ENCODE measurements at places on chromosomes 3 and 15.

- DNase-seq, result no peak
Observed at GRCh38 chr3:54625805-54626787, 301.8 kb downstream of the LRTM1 start.

GRCh38 chr3:143436231-143436930 is 316.8 kb downstream of the CHST2 start:
- no peak for DNase-seq

DNA sequence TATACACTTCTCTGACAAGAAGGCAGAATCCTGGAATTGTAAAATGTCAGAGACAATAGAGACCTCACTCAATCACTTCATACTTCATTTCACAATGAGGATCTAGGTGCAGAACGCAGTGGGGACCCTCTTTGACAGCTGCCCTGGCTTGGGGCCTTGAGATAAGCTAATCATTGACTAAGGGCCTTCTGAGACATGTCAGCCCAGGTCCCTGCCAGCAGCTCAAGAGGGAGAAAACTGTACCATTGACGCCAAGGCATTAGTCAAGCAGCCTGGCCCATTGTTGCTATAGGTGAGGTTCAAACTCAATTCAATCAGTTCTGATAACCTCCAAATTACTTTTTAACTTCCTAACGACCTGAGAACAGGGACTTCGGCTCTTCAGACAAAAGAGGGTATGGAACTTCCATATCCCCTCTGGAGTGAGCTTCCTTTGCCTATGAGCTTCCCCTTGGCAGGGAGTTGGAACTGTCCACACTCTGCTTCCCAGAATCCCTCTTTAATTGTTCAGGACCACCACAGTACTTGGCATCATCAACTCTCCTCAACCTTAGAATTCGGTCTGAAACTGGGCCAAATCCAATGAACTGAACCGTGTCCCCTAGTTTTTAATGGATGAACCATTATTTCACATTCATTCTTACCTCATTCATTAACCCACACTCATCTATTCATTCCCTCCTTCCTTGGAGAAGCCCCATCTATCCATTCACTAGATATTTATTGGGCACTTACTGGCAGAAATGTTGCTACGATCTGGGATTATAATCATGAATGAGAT is 1.5 kb upstream of the CYP8B1 start:
- no peak for DNase-seq

- no peak for DNase-seq
Observed at GRCh38 chr3:66107855-66108254, 69.1 kb upstream of the MAGI1 start.

- DNase-seq, result no peak
Observed at GRCh38 chr3:159032311-159032710, 230.5 kb downstream of the MFSD1 start.

- DNase-seq, result no peak
Observed at GRCh38 chr3:47850564-47851410, 47.8 kb downstream of the DHX30 start.

DNA sequence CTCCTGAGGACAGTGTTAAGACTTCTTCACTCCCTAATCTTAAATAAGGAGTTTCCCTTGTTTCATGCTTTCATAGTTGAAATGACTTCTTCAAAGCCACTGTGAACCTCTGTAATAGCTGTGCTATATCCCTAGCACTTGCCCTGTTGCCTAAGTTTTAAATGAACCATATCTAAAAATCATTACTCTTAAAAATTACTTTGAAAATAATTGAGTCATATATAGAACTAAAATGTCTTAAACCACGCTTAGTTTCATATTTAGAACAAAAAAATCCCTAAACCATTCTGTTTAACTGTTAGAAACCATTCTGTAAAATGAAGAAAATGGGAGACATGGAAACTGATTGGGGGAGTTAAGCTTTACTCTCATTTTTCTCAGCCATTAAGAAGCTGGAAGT is 29.8 kb downstream of the DNAJC19 start:
- DNase-seq, result no peak

DNA sequence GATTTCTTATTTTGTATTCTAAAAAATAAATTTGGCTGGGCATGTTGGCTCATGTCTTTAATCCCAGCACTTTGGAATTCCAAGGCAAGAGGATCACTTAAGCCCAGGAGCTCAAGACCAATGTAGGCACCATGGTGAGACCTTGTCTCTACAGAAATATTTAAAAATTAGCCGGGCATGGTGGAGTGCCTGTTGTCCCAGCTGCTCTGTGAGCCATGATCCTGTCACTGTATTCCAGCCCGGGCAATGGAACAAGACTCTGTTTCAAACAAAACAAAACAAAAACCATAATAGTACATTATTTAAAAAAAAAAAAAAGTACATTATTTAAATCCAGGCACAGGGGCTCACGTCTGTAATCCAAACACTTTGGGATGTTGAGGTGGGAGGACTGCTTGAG is 5.5 kb upstream of the RTF1 start:
- no peak for DNase-seq

- no peak for DNase-seq
Observed at GRCh38 chr15:48313216-48313615, 18.0 kb upstream of the DUT start.

DNA sequence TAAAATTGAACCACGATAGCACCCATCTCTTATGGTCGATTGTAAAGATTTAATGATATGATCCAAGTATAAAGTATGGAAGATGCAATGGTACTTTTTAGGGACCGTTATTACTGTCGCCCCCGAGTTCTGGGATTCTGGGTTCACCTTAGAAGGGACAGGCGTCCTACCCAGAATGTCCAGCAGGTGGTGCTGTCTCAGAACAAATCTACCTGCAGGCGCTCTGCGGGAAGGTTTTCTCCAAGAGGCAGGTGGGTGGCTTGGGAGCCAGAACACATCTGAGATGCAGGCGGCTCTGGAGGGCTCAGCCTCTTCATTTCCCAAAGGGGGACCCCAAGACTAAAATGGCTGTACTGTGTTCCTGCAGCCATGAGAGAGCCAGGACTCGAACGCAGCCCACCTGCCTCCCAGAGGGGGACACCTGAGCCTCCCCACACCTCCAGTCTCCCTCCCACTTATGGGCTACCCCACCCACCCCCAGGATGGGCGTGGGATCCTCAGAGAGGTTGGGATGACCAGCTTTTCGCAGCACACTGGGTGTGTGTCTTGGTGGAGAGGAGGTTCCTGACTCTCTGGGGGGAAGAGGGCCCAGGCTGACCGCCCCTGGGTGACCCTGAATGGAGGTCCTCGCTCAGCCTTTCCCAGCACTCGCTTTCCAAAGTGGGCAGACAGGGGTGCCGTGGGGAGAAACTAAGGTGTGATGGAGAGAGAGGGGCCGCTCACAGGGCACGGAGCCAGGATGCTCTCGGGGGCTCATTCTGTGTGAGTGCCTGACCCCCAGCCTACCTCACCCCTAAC is 28.1 kb upstream of the CORO2B start:
- peak; percentile 49 for DNase-seq

GRCh38 chr3:50382722-50383121 is 23.4 kb upstream of the TMEM115 start:
- DNase-seq, result no peak

- no peak for DNase-seq
Observed at GRCh38 chr3:72142028-72142427, 357.1 kb upstream of the PROK2 start.

GRCh38 chr3:108124337-108125152 is 33.7 kb upstream of the CD47 start:
- no peak for DNase-seq

- DNase-seq, result no peak
Observed at GRCh38 chr3:29255854-29256696, 24.8 kb upstream of the RBMS3 start.

- no peak for DNase-seq
Observed at GRCh38 chr3:188589071-188589470, 435.1 kb downstream of the LPP start.

DNA sequence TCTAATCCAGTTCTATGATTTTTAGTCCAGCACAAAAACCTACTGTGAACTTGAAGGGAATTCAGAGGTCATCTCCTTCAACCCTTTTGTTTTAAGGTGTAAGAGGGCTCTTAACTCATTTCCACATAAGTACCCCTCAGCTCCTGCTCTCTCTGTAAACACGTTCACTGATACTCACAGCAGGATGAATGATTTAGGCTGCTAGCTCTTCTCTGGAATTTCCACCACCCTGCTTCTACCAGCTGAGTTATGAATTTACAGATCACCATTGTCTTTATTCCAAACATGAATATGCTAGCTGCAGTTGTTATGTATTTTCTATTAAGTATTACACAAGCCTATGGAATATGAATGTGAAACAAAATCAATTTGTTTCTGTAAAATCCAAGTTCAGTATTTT is 101.3 kb upstream of the NANOGP8 start:
- no peak for DNase-seq

- no peak for DNase-seq
Observed at GRCh38 chr3:139778682-139779233, 101.0 kb upstream of the NMNAT3 start.

GRCh38 chr15:56174649-56175048 is 69.0 kb downstream of the RFX7 start:
- no peak for DNase-seq

GRCh38 chr3:110519071-110519470 is 552.5 kb upstream of the NECTIN3 start:
- no peak for DNase-seq

GRCh38 chr3:44996556-44996969 is 20.5 kb downstream of the EXOSC7 start:
- DNase-seq, result no peak

DNA sequence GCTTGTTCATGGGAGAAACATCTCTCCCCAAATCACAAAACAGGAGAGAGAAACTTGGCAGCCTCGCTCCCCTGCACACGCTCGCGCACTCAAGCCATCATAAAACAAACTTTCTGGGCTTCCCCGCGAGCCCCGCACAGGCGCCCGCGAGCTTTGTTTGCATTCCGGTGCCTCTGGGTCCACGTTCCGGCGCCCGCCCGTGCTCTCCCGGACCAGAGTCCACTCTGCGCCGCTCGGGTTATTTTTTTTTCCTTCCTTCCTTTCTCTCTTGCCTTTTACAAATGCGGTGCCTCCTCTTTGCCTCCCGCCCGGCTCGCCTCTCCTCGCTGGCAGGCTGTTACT is 363 bp downstream of the MAGI1 start:
- DNase-seq, result no peak

- DNase-seq, result no peak
Observed at GRCh38 chr3:188780193-188781147, 391.3 kb upstream of the TPRG1 start.

DNA sequence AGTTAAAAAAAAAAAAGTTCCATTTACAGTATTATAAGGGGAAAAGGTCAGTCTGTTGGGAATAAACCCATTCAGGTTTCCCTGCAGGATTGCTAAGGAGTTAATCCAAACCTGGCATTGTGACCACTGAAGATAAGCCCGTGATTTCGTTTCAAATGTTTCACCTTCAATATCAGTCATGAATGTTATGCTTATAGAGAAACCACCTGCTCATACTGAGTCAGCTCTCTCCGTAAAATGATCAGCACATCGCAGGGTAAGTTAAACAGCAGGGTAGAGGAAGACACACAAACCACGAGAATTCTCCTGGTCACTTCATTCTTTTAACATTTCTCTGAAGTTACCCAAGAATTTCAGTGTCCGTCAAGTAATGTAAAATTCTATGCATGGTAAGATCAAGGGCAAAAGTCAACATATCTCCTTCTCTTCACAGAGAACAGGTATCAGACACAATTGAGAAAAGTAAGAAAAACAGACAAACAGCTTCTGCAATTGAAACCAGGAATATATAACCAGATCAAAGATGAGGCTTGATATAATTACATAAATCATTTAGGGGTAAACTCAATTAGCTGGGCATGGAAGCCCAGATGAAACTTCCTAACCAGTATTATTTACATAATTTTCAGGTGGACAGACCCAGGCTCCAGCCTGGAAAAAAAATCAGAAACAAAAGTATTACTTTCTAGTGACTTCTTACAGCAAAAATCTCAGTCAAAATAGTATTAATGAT is 67.6 kb upstream of the ARHGEF3 start:
- DNase-seq, result no peak

DNA sequence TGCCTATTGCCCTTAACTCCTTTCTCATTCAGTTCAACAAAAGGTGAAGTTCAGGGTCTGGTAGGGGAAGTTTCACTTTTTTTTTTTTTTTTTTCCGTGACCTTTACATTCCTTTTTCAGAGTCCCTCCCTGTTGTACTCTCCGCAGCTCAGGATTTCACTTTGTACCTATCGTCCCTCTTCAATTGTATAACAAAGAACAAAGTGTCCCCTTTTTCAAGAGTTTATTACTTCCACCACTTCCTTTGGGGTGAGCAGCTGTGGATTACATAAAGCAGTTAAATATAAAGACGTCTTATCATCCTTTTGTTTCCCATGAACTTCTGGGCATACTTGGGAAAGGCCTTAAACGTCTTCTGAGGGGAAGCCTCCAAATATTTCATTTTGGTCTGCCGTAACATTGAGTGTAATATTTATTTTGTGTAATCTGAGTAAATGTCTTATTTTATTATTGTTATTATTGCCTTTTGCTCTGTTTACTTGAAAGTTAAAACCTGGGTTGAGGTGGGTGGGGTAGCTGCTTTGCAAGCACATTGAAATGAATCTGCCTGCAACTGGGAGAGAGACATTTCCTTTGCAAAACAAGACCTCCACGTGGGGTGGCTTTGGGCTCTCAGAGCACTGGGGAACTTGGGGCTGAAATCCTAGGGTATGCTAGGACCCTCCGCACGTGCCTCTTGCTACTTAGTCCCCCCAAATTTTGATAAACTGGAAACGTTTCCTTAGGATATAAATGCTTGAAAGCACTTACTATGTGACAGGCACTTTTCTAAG is 169.4 kb downstream of the MCTP2 start:
- no peak for DNase-seq

DNA sequence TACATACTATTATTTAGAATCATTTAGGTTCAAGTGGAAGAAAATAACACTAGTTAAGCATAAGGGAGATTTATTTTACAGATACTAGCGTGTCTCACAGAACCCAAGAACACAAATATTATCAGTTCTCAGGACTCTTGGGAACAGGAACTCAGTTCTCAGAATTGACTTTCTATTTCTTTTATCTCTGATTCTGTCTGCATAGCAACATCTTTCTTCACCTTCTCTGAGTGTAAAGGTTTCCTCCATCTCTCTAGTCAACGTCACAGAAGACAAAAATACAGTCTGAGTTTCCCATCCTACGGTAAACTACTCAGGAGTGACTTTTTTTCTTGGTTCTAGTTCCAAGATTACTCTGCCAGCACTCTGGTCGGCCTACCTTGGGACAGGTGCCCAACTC is 220.0 kb downstream of the SV2B start:
- DNase-seq, result no peak

DNA sequence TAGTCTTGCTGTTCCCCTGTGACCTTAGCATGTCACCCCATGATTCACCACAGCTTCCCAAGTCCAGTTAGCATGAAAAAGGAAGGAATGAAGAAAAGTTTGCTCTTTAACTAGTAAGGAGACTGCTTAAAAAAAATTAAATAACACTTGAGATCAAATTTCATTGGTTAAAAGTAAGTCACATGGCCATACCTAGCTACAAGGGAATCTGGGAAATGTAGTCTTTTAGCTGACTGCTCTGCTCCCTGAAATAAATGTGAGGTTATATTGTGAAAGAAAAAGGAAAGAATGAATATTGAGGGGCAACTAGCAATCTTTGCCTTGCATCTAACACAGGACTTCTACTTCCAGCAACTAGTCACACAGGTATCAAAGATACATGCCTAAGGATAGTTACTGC is 84.7 kb upstream of the LRRN1 start:
- DNase-seq, result no peak
